ENCODE measurements at places on chromosomes 7 and 10. TPM values are rescaled to one million over a fixed set of nuclear protein-coding genes. Genes with fewer than 3 reads are reported as not detected.

EPO gene
- not detected for total RNA-seq

TAC1 gene
- not detected for total RNA-seq

CALML3 gene
- total RNA-seq = not detected

PON1 gene
- total RNA-seq = not detected

TMEM176B gene
- total RNA-seq = not detected

ACSM6 gene
- total RNA-seq = not detected

STYXL1 gene
- 26.8 TPM for total RNA-seq

PRPS1L1 gene
- total RNA-seq = not detected

KIAA1217 gene
- 7.3 TPM for total RNA-seq

SPDYE8 gene
- not detected for total RNA-seq

CHAT gene
- total RNA-seq = not detected

MYH16 gene
- total RNA-seq = not detected

ANLN gene
- 173 TPM for total RNA-seq

ZNF488 gene
- total RNA-seq = under 0.01 TPM

HPSE2 gene
- total RNA-seq = under 0.01 TPM

C10orf143 gene
- total RNA-seq = 0.39 TPM

EGFR gene
- 130 TPM for total RNA-seq

CRPPA gene
- total RNA-seq = 1.1 TPM

TRIM73 gene
- 0.20 TPM for total RNA-seq
